ENCODE measurements at places on chromosomes 12 and 14. TPM values are rescaled to one million over a fixed set of nuclear protein-coding genes. Genes with fewer than 3 reads are reported as not detected.

DNA sequence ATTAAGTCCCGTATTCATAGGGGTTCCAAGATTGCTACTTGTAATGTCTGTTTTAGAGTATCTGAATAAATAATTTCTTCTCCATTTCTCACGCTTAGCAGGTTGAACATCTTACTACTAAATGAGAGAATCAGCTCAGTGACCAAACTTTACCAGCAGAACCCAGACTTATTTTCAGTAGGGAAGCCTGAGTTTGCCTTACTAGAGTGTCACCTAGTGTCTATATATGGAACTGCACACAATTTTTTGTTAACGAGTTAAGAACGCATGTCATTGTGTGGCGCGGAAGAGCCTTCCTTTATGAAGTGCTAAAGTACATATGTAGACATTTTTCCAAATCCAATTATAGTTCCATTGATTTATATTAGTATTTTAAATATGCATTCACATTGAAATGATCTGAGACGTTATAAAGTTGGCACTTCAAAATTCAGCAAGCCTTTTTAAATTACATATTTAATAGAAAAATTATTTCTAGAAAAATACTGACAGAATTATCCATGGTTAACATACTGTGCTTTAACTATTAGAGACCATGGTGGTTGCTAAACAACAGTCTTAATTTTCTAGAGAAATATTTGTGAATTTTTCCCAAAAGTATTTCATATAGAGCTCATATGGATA is 88.3 kb downstream of the RPS29 start:
- H3K4me3 ChIP-seq = no peak overlapping the region
- no peak overlapping the region for H3K27ac ChIP-seq
- DNase-seq = peak; percentile 62
- H3K36me3 ChIP-seq = no peaks in the 10 kb centered on the region

DNA sequence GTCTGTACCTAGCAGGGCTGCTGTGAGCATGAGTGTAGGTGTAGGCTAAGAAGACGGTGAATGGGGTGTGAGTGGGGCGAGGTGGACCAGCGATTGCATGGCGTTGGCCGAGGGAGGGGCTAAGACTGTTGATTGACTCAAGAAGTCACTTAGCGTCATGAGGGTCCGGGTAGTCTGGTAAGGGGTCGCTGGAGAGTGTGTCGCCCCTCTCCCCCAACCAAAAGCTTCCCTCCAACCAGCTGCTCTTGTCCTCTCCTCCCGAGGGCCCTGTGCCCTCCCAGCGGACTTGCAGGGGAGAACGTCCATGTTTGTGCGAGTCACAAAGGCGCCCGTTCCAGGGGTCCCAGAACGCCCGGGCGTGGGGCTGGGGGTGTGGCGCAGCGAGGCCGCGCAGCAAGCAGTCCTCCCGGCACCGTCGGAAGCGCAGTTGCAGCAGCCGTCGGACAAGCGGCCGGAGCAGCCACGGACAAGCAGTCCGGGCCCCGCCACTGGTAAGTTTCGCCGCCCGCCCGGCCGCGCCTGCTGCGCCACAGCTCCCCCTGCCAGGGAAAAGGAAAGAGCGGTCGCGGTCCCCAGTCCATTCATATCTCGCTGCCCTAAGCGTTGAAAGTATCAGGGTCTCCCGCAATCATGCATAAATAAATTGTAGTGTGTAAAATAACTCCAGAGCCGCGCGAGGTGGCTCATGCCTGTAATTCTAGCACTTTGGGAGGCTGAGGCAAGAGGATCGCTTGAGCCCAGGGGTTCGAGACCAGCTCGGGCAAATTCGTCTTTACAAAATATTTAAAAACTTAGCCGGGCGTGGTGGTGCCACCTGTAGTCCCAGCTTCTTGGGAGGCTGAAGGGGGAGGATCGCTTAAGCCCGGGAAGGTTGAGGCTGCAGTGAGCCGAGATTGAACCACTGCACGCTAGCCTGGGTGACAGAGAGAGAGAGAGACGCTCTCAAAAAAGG is at the start of gene CCDC63:
Gene CCDC63, plus strand, starts transcription at position 373 of the 952 bp plus-strand sequence. CDS start 5,968 bp downstream, outside the sequence.
- peaks cover 5% of the 10 kb centered on the region for H3K4me1 ChIP-seq
- no peak for DNase-seq
- no peaks in the 10 kb centered on the region for H3K27me3 ChIP-seq
- no peaks in the 10 kb centered on the region for H3K36me3 ChIP-seq

DNA sequence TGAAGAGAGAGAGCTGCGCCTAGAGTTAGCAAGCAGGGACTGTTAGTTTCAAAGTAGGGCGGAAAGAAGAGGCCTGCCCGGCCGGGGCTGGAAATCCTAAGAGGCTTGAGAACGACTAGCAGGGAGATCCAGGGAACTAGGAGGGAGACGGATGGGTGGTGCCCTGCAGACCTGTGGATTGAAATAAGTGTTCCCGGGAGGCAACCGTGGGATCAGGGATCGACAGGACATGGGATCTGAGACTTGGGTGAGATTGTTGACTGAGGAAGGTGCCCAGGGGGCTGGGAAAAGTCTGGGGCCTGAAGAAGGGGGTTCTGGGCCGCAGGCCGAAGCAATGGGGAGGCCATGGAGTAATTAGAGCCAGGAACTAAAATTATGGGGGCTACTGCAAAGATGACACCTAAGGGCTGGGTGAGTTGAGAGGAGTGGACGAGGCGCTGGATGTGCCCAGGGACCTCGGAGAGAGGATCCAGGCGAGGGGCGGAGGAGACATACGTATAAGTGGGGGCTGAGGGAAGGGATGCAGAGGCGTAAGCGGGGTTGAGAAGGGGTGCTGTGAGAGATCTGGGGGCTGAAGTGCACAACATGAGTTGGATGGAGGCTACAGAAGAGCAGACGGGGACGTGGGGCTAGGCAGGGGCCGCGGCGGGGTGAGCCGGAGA is 635 bp downstream of the LTA4H start:
- peak overlapping the region; percentile 91 for H3K4me3 ChIP-seq
- no peaks in the 10 kb centered on the region for H3K36me3 ChIP-seq
- DNase-seq = no peak
- peaks cover 10% of the 10 kb centered on the region for H3K4me1 ChIP-seq

Gene NXPH4
- total RNA-seq = 2.1 TPM

Gene KRT75
- total RNA-seq = 0.15 TPM

DNA sequence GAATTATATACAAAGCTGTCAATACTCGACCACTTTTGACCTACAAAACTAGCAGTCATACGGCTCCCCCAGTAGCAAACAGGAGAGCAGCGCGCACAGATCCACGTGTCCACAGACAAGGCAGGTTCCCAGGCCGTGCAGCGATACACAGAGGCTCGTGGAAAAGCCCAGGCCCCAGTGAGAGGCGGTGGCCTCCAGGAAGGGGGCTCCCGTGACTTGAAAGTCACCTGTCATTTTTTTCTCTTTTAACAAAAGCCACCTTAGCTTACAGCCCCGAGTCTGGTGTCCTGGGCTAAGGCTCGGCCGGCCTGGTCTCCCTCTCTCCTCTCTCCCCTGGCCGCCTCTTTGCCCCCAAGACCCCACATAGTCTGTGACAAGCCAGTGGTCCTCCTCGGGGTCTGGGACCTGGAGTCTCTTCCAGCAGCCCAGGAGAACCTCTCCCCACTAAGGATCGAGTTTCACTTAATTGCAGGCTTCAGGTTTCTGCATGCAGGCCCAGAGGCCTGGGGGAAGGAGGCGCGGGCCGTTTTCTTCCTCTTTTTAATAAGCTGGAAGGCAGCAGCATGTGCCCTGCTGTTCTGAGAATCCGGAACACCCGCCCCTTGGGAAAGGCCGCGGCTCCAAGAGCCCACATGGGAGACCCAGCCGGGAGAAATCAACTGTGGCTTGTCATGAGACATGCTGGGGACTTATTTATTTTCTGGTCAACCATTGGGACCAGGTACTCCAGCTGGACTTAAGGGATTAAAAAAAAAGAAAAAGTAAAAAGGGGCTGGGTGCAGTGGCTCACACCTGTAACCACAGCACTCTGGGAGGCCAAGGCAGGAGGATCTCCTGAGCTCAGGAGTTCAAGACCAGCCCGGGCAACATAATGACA is 15.9 kb downstream of the NCOR2 start:
- no peaks in the 10 kb centered on the region for H3K27me3 ChIP-seq
- H3K4me1 ChIP-seq = peaks cover 98% of the 10 kb centered on the region
- no peaks in the 10 kb centered on the region for H3K36me3 ChIP-seq
- peak overlapping the region; percentile 98 for H3K27ac ChIP-seq
- no peak for DNase-seq
- peak overlapping the region; percentile 21 for H3K4me3 ChIP-seq
